ENCODE measurements at places on chromosomes 12 and 14.

DNA sequence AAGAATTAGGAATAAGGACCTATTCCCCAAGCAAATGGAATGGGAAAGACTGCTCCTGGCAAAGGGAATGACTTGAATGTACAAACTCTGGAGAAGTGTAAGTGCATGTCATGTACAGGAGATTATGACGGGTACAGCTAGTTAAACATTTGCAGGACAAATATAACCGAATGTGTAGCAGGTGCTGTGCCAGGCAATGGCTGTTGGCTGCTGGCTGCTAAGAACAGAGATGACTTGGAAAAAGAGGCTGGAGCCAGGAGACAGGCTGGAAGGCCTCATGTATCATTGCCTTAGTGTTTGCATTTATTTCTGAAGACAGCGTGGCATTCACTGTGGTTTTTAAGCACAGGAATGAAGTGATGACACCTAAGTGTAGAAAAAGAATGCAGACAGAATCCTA lies 136.8 kb downstream of the TTC8 start:
- no peak for DNase-seq

GRCh38 chr12:88390811-88391210 lies 189.5 kb downstream of the KITLG start:
- no peak for DNase-seq

- DNase-seq, result no peak
These were observed 66.5 kb upstream of the GALNT9 start for GRCh38 chr12:132395908-132396305.

DNA sequence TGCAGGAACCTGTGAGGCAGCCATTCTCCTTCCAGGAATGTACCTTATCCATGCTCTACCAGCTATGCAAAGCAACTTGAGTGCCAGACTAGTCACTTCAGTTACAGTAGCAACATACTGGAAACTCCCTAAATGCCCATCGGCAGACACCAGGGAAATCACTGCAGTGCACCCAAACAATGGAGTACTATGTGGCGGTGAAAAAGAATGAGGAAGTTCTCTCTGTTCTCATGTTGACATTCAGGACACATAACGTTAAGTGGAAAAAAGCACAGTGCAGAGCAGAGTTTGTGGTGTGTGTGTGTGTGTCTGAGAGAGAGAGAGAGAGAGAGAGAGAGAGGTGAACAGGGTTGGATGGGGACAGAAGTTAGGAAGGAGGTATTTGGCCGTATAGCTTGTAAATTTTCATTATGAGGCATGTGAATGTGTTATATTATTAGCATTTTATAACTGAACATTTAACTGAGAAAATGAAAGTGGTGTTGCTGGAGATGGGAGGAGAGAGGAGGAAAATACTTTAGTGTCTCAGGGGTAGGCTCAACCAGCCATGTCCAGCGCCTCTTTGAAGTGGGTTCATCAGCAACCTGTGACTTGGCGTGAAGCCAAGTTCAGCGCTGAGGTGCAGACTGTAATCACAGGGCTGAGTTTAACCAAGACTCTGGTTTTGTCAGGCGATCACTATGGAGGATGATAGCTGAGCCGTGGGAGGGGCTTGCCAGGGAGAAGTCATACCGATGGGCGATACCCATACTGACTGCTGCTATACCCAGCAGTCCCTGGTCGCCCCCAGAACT lies 17.3 kb downstream of the TNFAIP2 start:
- DNase-seq, result no peak

GRCh38 chr12:91211866-91212265 lies 29.2 kb upstream of the DCN start:
- DNase-seq, result no peak

DNA sequence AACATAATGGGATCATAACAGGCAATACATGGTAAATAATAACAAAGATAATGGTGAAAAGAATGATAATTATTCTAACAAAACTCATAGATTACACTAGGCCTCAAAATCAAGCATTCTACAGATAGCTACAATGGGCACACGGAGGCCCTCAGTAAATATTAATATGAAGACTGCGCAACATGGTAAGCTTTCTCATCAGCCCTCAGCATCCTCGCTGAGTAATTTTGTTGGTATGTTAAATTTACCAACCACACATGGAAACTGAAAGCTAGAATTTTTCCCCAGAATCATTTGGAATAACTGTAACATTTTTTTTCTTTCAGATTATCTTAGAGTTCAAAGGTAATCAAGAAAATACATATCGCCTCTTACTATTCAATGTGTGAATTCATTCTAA lies 74.2 kb upstream of the PYGL start:
- no peak for DNase-seq

GRCh38 chr12:27015730-27016076 lies 1.5 kb upstream of the TM7SF3 start:
- DNase-seq, result no peak

GRCh38 chr14:65356327-65356836 lies 56.1 kb upstream of the FUT8 start:
- DNase-seq, result no peak

GRCh38 chr14:61562321-61563161 lies 132.8 kb upstream of the HIF1A start:
- DNase-seq, result no peak
